Stimulated activated CD4-positive, alpha-beta T cell treated with anti-CD3 and anti-CD28 coated beads, Interleukin-4, amount 100 ng/mL, for 48 hours (primary cell): ENCODE measurements at places on chromosomes 5 and 9.

DNA sequence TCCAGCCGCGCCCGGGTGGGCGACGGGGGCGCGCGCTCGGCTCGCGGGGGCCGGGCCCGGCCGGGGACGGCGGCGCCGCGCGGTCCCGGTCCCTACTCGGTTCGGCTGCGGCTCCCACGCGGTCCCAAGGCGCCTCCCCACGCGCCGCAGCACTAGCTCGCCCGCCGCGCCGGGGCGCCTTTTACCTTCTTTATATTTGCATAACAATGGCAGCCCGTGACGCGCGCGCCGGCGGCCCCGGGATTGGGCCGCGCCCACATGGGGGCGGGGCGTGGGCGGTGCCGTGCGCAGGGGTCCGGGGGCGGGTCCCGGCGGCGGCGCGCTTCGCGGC lies at the start of gene NRARP:
TSS of gene NRARP (minus strand) at position 154 of the 331 bp plus-strand sequence. CDS start 343 bp downstream, outside the sequence.
- peak; percentile 88 for DNase-seq

- no peak for DNase-seq
Observed at GRCh38 chr5:88287846-88288527, 19.3 kb upstream of the TMEM161B start.

GRCh38 chr5:14250084-14250695 lies 107.0 kb downstream of the TRIO start:
- DNase-seq: no peak

DNA sequence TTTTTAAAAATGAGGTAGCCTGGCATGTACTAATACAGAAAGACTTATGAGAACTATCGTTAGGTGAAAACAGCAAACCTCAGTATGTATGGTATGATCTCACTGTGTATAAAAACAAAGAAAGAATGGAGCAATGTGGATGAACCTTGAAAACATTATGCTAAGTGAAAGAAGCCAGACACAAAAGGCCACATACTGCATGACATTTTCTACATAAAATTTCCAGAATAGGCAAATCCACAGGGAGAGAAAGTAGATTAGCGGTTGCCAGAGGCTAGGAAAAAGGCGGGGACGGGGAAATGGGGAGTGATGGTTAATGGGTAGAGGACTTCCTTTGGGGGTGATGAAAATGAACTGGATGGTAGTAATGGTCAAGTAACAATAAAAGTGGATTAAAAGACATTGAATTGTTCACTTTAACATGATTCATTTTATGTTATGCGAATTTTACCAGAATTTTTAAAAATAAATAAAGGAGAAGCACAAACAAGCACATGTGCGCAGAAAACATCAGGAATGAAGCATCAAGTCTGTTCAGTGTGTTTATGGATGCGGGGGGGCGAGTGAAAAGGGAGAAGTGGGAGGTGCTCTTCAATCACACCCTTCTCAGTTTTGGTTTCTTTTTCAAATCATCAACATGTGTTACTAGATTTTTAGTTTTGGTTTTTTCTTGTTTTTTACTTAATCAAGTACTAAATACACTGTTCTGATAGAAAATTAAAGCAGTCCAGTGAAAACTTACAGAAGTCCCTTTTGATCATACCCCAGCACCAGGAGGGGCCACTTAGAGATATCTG lies 16.3 kb downstream of the ROR2 start:
- no peak for DNase-seq
